ENCODE measurements at places on chromosomes 5 and 9.

GRCh38 chr5:155098433-155098832, 84.9 kb downstream of the KIF4B start:
- DNase-seq = no peak

GRCh38 chr5:74993743-74994142, 58.6 kb downstream of the GCNT4 start:
- DNase-seq = no peak

DNA sequence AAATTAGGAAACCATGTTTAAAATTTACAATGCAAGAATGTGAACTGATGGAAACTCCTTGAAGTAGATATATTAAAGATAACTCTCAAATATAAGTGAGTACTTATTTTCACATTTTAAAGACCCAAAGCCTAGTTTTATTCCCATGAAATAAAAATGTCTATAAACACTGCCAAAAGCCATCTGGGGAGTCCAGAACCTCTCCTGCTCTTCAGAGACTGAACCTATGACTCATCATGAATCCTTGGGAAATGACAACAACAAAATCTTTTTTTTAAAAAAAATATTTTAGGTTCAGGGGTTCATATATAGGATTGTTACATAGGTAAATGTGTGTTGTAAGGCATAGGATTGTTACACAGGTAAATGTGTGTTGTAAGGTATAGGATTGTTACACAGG, 33.8 kb upstream of the FYB1 start:
- no peak for DNase-seq

DNA sequence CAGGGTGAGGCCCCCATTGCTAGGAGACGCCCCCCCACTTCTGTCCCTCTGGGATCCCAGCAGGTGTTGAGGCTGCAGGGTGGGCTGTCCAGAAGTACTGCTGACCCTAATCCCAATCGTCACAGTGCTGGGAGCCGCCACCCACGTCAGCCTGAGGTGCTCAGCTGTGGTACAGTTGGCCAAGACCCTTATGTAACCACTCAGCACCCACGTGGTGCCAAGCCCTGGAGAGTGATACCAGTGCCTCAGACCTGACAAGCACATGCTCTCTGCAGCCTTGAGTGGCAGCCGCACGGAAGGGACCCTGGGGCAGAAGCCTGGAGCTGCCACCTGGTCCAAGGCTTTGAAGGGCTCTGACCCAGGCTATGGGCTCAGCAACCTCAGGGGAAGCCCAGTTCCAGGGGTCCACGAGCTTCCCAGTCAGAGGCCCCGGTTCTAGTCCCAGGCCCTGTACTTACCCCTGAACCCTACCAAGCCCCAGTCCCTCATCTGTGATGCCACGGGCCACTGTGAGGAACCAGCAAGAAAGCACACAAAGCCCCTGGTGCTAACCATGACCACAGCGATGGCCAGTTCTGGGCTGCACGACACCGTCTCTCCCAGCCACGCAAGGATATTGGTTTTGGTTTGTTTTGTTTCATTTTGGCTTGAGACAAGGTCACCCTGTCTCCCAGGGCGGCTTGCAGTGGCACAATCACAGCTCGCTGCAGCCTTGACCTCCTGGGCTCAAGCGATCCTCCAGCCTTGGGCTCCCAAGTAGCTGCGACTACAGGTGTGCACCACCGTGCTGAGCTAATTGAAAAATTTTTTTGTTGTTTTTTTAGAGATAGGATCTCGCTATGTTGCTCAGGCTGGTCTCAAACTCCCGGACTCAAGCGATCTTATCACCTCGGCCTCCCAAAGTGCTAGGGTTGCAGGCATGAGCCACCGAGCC, 50.7 kb downstream of the DBH start:
- DNase-seq = no peak

DNA sequence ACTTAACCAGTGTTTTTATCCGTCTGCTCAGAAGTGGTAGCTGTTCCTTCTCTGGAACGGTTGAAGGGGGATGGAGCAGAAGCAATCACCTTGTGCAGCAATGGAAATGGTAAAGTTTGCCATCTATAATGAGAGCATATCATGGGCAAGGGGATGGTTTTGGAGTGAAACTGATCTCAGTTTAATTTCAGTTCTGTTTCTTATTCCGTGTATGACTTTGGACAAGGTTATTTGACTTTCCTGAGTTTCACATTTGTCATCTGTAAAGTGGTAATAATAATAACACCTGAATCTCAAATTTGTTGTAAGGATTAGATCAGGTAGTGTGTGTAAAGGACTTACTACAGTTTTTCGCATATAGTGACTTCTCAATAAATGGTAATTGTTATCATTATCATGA, 106.1 kb downstream of the PCSK1 start:
- no peak for DNase-seq

DNA sequence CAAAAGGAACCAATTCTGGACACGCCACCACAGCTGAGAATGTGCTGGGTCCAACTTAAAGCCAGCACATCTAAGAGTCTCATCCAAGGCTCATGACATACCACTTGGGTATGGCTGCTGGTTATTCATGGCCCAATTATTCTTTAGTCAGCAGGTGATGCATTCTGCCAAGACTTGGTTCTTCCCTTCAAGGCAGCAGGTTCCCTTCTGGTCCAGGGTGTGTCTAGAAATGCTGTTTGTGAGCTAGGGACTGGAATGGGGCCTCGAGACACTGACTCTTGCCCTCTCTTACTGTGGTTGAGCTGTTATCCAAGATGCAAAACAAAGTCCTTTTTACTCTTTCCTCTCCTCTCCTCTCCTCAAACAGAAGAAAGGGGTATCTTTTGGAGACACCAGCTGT, 522.6 kb downstream of the HINT1 start:
- no peak for DNase-seq
